ENCODE measurements at places on chromosomes 3 and 15.

GRCh38 chr15:62828364-62828763 lies 214.2 kb upstream of the TPM1 start:
- DNase-seq, result no peak

- no peak for DNase-seq
Measured at GRCh38 chr3:38043486-38043885, 4.5 kb downstream of the DLEC1 start.

GRCh38 chr15:75307778-75308390 lies 25.2 kb downstream of the GOLGA6D start:
- no peak for DNase-seq

- no peak for DNase-seq
Measured at GRCh38 chr3:36909181-36909580, 35.7 kb downstream of the TRANK1 start.

- no peak for DNase-seq
Measured at GRCh38 chr3:101940521-101941317, 91.4 kb downstream of the NFKBIZ start.

DNA sequence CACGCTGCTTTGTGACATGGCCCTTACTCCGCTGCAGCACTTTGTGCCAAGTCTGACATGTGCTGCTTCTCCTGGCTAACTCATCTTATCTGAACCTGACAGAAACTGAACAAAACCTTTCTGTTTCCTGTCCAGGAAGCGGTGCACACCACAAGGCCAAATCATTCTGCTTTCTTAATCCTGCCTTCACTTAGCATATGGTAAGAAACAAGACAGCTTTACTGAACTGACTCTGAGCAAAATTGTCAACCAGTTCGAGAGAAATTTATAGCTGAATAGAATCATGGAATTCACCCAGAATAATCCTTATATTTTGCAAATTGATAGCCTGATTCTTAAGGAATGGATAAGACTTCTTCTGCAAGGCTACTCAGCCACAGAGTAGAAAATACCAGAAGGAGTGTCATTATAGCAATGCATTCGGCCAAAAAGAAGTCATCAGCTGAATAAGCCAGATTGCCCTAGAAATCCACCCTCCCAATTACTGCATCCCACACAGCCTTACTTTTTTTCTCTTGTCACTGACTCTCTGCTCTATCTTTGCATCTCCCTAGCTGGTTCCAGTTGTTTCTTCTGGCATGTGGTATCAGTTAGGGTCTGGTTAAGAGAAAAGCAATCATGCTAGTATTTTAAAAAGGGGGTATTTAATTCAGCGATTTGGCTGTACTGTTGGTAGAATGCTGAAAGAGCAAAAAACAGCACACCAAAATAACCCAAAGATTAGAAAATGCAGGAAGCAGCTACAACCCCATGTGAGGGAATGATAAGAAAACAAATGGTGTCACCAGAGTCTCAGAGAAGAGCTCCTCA lies 41.6 kb upstream of the STRIT1 start:
- DNase-seq, result no peak

DNA sequence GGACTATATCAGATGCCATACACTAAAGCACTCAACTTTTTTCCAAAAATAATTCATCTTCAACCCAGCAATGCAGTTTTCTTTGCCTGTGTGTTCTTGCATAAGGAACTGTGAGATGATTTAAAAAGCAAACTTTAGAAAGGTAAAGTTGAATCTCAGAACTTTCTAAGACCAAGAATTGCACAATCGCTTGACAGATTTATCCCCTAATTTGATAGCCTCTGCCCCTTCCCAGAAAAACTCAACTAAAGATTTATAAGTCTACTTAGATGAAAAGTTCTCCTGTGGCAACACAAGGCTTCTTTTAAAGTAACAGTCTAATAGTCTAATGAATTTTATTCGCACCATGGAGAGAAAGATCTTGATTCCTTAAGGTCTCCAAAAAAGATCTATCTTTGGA lies 259.3 kb downstream of the MAGI1 start:
- DNase-seq, result no peak

DNA sequence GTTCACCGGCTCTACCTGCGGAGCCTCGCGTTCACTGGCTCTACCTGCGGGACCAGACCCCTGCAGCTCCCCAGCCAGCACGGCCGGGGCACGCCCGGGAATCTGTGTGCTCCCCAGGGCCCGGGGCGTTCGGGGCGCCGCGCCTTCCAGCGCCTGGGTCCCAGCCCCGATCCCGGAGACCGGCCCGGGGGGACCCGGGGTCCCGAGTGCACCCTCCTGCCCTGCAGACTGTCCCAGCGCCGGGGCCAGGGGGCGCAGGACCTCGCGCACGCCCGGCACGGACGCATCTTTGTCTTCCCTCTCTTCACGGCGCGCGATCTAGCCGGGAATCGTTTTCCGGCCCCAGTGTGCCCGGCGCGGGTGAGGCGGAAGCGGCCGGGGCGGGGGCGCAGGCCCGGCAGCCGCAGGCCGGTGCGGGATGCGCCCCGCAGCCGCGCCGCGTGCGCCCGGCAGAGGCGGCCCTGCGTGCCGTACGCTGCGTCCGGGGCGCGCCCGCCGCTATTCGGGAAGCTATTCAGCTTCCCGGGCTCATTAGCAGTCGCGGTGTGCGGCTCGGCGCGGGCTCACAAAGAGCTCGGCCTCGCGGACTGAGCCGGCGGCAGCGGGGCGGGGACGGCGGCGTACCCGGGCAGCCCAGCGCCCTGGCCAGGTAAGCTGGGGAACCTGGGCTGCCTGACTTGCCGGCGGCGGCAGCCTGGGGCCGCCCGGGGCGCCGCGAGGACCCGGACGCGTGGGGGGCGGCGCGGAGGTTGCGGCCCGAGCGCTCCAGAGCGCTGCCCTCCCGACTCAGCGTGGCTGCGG lies at the start of gene APBA2:
TSS of gene APBA2 (plus strand) at position 345 of the 801 bp plus-strand sequence. CDS start 167,911 bp downstream, outside the sequence.
- DNase-seq, result no peak

DNA sequence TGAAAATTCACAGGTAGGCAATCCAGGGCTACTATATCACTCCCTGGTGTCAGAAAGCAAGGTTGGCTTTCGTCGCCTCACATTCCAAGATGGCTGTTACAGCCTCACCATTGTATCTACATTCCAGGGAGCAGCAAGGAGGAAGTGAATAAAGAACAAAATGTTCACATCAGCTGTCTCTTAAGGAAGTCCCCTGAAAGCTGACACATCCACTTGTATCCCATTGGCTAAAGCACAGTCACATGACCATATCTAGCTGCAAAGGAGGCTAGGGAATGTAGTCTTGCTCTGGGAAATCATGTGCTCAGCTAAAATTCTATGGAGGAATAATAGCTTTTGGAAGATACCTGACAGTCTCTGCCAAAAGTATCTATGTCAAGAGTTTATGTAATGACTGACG lies 12.8 kb upstream of the GATA2 start:
- no peak for DNase-seq

DNA sequence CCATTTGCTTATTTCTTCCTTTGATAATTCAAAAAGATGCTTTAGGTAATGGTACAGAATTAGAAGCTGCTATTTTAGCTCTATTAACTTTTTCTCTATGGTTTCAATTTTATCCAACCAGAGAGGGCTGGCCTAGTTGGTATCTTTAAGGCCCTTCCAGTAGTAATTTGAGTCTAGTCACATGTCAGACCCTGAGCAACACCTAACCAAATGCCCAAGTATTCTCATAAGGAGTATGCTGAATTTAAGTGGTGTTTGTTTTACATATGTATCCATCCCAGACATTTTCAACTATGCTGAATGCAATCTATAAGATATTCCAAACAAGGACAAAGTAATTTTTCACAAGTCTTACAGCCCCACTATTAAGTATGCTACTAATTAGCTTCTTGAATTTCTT lies 9.6 kb downstream of the DNAJC19 start:
- no peak for DNase-seq
